ENCODE measurements at places on chromosomes 5 and 9.

GRCh38 chr5:96242571-96242970 lies 190.5 kb downstream of the PCSK1 start:
- no peak for DNase-seq

DNA sequence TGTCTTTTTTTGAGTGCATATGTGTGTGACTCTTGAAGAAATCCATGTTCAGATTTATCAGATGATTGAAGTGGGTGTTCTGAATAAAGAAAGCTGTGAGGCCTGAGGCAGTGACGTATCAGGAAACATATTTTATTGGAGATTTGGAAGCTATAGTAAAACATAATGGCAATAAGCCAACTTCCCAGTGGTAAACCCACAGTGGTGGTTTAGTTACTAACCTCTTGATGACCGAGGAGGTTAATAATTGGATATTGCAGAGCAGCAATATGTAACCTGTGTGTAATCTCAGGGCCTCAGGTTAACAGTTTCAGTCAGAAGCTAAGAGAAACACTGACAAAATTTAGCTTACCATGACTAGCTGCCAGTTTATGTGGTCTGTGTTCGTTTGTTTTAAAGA lies 6.9 kb downstream of the RGMB start:
- DNase-seq: no peak

GRCh38 chr9:133592731-133593409 lies 16.3 kb downstream of the FAM163B start:
- DNase-seq: peak; percentile 38

DNA sequence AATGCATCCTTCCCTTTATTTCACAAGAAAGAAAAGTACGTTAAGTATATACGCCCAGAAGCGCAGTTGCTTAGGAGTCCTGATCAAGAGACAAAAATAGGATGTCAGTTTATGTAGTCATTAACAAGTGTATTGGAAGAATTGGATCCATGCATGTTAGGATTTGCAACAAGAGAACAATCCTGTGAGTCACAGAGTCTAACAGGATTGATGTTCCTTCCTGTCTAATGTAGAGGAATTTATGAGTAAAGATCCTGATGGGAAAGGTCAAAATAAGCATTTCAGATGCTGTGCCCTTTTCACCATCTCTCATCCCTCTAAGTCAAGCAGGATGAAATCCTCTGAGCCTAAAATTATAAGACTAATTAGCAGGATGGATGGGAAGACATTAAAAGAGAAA lies 406.0 kb upstream of the GRIA1 start:
- no peak for DNase-seq

DNA sequence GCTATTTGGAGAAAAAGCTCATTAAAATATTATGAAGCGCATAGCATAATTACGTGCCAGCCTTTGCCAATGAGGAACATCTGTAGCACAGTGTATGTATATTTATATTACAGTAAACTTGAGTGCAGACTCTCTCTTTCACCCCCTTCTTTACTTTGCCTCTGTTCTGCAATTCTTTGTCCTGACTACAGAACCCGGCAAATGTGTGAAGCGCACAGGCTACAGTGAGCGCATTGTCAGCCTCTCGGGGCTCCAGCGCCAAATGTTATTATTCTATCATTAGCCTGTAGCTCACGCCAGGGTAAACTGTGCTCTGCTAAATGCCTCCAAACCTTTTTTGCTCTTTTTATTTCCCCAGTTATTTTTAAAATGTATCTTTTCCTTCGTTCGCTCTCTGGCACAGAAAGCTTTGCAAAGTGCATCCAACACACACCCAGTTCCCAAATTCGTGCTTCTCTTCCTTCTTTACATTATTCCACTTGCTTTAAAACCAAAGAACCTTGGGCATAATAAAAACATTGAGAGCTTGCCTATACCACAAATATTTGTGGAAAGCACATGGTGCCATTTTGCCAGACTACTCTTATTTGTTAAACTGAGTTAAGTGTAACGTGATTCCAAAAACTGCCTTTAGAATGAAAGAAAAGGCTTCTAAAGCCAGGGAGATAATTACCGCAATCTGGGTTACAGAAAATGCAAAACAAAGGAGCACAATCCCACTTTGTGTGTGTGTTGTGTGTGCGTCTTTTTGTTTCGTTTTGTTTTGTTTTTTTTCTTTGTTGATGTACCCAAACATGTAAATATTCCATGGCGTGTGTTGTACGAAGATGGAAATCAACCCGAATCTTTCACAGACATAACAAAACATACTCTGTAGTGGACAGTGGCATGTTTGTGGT lies 164.1 kb upstream of the MPDZ start:
- no peak for DNase-seq

DNA sequence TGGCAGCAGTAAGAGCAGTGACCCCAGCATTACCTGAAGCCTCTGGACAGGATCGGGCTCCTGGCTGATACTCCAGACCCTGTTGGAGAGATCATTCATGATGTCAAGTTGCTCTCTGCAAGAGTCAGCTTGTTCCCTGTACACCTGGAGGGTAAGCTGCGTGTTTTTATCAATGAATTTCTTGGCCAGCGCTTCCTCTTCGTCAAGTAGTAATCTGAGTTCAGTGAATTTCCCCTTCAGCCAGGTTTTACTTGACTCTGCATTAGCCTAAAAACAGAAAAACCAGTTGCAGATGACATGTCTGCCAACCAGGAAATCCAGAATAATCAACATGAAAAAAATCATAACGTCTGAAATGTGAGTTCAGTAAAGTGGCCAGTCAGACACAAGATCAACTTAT lies 19.1 kb downstream of the TRIM14 start:
- DNase-seq: peak; percentile 40

DNA sequence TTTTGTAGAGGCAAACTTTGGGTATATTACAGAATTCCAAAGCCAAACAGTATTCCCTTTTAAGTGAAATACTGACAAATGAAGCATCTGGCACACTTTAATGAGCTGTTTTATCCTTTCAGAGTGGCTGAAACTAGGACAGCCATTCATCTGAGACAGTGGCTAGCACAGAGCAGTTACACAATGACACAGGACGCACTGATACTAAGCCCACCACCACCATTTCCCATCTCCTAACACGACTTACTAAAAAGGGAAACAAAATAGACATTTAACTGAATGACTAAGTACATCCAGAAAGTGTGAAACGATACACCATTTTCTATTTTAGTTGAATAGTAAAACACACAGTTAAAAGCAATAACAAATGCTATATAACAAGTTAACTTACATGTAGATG lies 120.4 kb upstream of the RETREG1 start:
- no peak for DNase-seq

GRCh38 chr5:23823521-23823920 lies 316.1 kb downstream of the PRDM9 start:
- DNase-seq: no peak

GRCh38 chr5:170482511-170482910 lies 21.3 kb upstream of the KCNIP1 start:
- DNase-seq: no peak

GRCh38 chr9:35792024-35792813 lies 828 bp downstream of the NPR2 start:
- no peak for DNase-seq

GRCh38 chr9:95896580-95896979 lies 21.1 kb downstream of the ERCC6L2 start:
- DNase-seq: no peak

DNA sequence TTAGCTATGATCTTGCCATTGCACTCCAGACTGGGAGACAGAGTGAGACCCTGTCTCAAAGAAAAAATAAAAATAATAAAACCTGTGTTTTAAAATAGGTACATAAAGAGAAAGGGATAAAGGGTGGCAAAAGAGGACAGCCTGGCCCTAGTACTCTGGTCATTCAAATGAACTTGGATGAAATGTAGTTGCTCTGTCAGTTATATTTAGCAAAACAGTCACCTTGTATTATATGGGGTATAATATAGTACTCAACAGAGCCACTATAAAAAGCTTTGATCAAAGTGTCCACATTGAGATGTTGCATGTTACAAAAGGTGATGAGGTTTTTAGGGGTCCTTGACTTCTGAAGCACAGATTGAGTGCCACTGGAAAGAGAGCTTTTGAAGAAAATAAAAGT lies 61.1 kb upstream of the EQTN start:
- no peak for DNase-seq

DNA sequence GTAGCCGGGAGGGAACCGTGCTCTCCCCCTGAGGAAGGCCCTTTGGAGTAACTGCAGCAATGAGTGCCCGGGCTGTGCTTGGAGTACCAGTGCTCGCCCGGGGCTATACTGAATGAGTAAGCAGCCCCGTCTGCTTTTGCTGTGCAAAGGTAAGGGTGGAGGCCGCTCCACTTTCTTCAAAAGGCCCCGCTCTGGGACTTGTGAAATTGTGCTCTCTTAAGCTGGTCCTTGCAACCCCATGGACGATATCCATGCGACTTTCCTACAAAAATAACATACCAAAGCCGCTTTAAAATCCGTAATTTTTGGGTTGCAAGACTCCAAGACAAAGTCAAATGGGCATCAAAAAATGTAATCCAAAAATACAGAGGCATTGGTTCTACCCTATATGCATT lies 578 bp upstream of the TNFAIP8 start:
- peak; percentile 71 for DNase-seq

DNA sequence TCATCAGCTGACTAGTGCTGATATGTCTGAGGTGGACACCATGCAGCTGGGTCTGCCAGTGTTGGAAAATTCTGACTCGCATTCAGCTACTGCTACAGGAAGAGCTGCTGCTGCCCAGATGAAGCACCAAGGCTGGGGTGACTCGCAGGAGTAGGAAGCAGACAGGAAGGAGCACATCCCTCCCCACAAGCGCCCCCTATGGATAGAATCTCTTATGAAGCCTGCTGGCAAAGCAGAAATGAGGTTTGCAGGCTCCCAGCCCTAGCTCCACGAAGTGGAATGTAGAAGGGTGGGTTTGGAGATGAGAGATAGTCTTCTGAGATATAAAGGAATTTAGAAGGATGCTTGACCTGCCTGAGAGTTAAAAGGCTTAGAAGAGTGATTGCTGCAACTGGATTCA lies 443.0 kb downstream of the ACTL7B start:
- no peak for DNase-seq

- DNase-seq: no peak
Measured at GRCh38 chr5:7517006-7517405, 121.1 kb downstream of the ADCY2 start.

- DNase-seq: no peak
Measured at GRCh38 chr9:16559418-16560188, 310.9 kb downstream of the BNC2 start.

DNA sequence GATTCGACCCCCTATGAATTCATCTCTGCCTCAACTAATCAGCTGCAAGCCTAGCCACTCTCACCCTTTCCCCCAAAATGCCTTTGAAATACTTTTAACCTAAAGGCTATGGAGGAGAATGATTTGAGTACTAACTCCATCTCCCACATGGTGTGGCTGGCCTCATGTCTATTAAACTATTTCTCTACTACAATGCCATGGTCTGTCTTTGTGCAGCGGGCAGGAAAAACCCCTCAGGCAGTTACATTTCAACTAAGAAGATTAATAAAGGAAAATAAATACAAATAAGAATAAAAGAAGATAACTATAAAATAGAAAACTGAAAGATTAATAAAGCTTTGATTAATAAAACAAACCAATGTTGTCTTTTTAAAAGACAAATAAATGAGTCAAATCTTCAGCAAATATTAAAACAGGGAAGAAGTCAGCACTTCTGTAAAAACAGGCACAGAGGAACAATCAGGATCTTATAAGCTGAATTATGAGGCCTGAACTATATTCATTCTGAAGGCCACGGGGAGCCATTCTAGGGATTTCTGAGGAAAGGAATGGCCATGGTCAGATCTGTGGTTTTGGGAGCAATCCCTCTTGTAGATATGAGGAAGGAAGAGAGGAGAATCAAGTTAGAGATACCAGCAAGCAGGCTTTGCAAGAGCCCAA lies 116.1 kb upstream of the SLC12A2 start:
- no peak for DNase-seq

GRCh38 chr5:54638106-54638505 lies 120.5 kb downstream of the SNX18 start:
- DNase-seq: no peak

GRCh38 chr9:135513351-135513846 lies 7.8 kb upstream of the LCN1 start:
- no peak for DNase-seq

- DNase-seq: no peak
Measured at GRCh38 chr5:39452846-39453245, 28.1 kb upstream of the DAB2 start.

- DNase-seq: no peak
Measured at GRCh38 chr9:18786911-18787650, 245.9 kb downstream of the SAXO1 start.

GRCh38 chr5:437281-437771 lies 5.7 kb upstream of the EXOC3 start:
- DNase-seq: no peak

GRCh38 chr5:127830829-127831598 lies 127.8 kb downstream of the CCDC192 start:
- DNase-seq: no peak

GRCh38 chr5:177429248-177430040 lies 3.0 kb downstream of the GRK6 start:
- peak; percentile 92 for DNase-seq

- no peak for DNase-seq
Measured at GRCh38 chr9:88090151-88090581, 48.1 kb downstream of the SPATA31C2 start.

- no peak for DNase-seq
Measured at GRCh38 chr5:77881528-77881927, 105.4 kb upstream of the TBCA start.

GRCh38 chr5:94375801-94376200 lies 242.6 kb downstream of the KIAA0825 start:
- DNase-seq: no peak

DNA sequence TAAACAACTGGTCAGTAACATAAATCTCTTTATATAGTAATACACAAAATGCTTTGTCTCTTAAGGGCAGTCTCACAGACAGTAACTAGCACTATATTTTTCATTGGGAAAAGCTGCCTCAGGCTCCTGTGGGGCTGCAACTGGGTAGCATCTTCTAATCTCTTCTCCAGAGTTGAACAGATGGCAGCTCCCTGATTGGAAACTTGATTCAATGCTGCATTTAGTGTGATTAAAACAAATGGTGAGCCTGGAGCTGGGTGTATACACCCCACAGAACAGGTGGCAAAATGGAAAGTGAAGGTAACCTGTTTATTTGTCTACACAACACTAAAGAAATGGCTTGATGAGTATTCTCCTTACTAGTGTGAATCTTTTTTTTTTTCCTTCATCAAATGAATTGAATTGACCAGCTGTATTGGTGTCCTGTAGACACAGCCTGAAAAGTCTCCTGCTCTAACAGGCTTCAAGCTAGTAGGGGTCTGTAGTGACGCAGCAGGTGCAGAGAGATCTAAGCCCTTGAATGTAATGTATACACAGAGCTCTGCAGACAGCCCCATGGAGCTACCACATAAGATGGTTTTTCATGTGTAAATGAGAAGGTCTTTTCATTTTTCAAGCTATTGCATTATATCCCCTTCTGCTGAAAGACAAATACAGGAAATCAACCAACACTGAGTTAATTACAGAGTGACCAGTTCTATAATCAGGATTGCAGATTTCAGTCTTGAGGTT lies 43.3 kb downstream of the IZUMO3 start:
- no peak for DNase-seq

GRCh38 chr5:130106480-130106879 lies 202.2 kb downstream of the CHSY3 start:
- no peak for DNase-seq

GRCh38 chr9:114465906-114466900 lies 39.1 kb downstream of the WHRN start:
- no peak for DNase-seq

Data from CD4-positive, alpha-beta T cell treated with Interleukin-6 for 4 hours (primary cell).